GM12892 (cell line): ENCODE measurements at places on chromosomes 11 and 22.
A peak's percentile ranks its signal among the peaks of the same experiment; 100 is the strongest.

GRCh38 chr11:67436459-67437081 lies 912 bp downstream of the PTPRCAP start:
- peak; percentile 91 for DNase-seq

DNA sequence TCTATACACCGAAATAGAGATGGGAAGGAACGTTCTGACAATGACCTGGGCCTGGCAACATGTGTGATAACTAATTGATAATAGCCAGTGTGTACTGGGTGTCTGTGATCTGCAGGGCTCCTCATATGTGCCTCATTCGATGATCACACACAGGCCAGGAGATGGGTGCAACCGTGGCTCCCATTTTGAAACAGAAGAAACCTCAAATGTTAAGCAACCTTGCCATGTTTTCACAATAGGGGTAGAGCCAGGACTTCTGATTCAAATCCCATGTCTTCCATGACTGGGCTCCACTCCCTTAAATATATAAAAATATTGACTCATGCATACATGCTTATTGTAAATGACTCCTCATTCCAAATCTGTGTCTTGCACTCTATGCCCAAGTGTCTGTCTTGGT lies 11.1 kb downstream of the APOL3 start:
- DNase-seq: no peak

- no peak for DNase-seq
Observed at GRCh38 chr11:128323381-128323780, 264.0 kb downstream of the ETS1 start.

- no peak for DNase-seq
Observed at GRCh38 chr11:109552376-109552775, 130.4 kb downstream of the C11orf87 start.

DNA sequence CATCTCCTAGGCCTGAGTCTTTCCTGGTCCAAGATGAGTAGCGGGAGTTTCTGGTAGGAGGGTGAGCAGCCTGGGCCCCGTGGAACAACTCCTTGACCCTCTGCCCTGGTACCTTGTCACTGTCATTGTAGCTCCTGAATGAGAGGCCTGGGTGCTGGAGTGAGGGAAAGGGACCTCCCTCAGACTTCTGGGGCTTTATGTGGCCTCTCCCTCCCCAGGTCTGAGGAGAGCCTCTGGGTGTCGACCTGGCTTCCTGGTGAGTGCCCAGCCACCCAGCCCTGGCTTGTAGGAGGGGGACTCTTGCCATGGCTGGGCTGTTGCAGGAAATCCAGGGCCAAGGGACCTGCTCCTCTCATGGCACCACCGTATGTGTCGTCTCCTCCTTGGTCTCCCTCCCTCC lies 3.9 kb downstream of the P2RY2 start:
- no peak for DNase-seq

- no peak for DNase-seq
Observed at GRCh38 chr11:86537541-86538222, 134.7 kb downstream of the ME3 start.

- no peak for DNase-seq
Observed at GRCh38 chr11:19444231-19444630, 203.5 kb upstream of the E2F8 start.

DNA sequence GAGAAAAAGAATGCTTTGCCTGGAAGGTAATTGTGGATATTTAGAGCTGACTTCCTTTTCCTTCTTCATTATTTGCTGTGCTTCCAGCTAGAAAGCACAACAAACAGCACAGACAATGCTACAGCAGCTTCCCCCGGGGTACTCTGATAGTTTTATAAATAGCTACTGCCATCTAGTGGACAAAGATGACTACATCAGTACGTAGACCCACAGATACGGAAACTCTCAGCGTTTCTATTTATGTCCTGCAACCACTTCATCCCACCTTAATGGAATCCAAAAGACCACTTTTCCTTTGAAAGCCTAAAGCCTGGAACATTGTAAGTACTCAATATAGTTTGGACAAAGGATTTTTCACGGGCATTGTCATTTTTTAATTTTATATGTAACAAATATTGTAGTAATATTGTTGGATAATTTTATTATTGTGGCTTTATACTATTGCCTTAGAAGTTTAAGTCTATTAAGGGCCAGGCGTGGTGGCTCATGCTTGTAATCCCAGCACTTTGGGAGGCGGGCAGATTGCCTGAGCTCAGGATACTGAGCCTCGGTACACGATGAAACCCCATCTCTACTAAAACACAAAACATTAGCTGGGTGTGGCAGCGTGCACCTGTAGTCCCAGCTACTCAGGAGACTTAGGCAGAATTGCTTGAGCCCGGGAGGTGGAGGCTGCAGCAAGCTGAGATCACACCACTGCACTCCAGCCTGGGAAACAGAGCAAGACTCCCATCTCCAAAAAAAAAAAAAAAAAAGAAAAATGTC lies 7.5 kb downstream of the HSPA8 start:
- no peak for DNase-seq
